ENCODE measurements at places on chromosomes 7 and 10.
A peak's percentile ranks its signal among the peaks of the same experiment; 100 is the strongest.

DNA sequence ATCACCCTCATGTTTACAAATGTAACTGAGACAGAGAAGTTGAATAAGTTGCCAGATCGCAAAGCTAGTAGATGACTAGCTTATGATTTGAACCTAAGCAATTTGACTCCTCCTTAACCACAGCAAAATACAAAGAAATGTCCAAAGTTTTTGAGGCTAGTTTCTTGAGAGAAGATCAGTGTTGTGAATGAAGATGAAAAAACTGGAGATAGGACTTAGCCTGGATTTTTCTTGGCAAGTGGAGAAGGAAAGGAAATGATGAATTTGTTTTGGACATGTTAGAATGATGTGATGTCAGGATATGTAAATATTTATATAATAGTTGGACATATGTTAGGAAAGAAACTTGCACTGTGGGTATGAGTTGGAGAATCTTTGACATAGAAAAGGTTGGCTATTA, 149.8 kb downstream of the LSMEM1 start:
- DNase-seq: no peak

DNA sequence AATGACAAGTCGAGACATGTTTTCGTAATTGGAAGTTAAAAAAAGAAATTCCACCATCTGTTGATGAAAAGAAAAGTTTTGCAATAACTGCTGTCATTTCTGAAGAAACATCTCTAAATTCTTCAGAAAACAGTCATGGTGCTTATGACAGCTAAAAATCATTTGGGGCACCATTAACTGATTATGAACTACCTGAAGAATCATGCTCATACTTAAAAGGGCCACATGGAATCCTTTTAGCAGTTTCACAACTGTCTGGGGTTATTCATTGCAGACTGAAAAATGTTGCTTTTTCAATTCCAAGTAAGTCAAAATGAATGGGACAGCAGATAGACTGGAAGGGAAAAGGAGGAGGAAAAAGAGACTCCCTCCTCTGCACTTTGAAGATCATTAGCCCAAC, 134.2 kb downstream of the CHN2 start:
- no peak for DNase-seq

DNA sequence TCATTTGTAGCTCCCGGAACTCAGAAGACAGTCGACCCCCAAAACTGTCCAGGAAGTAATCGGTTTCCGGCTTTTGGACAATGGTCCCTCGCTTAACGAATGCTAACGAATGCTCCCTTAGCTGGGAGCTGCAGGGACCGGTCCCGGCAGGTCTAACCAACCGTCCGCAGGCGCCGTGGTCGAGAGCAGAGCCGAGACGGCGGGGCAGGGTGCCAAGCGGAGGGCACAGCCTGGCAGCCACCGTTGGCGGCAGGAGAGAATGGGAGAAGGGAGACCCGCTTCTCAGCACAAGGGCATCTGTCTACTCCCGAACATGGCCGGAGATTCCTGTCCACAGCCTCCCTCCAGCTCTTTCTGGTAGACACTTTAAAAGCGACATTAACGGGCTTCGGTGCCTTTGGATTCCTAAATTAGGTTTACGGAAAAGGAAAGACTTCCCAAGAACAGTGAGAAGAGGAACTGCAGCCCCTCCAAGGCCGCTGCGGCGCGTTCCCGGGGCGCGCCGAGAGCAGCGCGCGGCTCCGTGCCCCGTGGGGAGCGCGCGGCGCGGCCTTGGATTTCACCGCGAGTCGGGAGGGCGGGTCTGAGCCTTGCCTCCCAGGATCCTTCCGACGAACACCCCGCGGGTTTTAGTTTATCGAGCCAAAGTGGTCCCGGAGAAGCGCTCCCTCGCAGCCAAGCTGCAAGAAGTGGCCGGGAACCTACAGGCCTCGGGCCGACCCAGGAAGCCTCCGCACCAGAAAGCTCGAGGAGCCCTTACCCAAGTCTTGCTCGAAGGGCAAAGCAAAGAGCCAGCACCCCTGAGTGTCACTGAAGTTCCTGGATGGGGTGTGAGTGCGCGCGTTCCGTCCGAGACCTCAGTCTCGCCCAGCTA, 3.6 kb upstream of the TBX20 start:
- DNase-seq: no peak

GRCh38 chr10:124343351-124344265, 75.1 kb downstream of the OAT start:
- no peak for DNase-seq

DNA sequence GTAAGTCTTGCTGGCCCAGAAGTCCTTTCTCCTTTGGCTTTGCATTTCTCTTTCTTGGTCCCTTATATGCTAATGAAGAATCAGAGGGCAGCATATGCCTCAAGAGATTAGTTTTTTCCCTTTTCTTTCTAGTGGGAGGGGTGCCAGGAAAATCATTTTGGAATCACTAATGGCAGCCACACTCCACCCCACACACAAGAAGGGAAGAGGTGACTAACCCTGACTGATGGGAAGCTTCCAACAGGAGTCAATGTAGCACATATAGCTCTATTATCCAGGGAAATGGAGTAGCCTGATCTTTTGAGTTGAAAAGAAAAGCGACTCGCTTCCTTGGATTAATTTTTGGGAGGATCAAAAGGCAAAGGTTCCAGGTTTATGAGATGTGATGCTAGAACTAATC, 225.3 kb downstream of the KIF20B start:
- no peak for DNase-seq

DNA sequence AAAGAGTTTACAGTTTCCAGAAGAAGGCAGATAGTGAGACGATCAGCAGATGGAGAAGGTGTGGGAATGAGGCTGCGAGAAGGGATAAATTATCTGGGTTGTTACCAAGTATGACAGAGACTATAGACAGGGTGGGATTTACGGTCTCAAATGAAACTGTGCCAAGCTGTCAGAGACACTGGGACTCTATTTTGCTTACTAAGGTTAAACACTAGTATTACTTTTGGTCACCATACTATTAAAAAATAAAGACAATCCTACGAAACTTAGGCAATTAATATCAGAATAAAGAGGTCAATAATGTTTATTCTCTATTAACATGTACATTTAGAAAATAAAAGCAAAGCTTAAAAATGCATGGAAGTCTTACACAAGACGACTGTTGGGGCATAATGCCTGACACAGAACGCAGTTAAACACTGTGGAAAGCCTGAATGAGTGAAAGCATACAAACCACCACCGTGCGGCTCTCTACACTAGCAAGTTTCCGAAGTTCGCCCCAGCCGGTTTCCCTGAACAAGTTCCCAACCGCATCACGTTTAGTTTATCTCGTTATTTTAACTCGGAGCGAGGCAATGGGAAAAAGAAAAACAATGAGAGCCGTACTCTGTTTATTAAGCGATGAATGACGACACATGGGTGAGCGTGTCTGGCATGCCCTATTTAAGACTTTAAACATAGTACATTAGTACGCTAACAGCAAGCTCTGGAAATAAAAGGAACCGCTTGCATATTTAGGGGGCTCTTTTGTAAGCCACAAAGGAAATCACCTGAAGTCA, 909 bp upstream of the CC2D2B start:
- peak; percentile 24 for DNase-seq

DNA sequence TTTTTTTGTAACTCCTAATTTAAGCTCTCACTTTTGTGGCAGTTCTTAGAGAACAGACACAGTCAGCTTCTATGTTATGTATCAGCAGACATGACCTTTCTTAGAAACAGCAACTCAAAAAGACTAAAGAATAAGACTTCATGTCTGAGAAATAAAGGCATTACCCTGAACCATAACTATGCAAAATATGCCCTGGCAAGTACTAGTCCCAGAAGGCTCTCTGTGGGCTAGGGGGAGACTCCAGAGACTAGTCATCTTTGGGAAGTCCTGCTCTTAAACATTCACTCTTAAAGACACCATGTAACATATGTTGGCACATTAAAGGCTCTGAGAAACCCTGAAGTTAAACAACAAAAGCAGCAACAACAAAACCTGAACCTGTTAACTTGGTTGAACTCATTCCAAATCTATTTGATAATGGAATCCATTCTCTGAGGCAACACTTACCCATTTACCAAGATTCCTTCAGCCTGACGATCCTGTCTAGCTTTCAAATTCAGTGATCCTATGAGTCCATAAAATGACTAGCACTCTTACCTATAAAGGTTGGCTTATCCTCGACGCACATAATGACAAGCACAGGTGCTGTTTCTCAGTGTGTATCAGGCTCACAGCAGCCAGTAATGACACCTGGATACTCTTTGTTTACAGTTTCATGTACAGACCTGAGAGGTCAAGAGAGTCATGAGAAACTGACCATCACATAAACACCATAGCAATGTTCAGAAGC, 62.3 kb downstream of the OSBPL3 start:
- DNase-seq: no peak

GRCh38 chr7:86788948-86789347, 145.2 kb downstream of the GRM3 start:
- DNase-seq: no peak

- no peak for DNase-seq
Observed at GRCh38 chr7:40239755-40240303, 105.0 kb downstream of the SUGCT start.

Data from retinal pigment epithelial cell (primary cell).